ENCODE measurements at places on chromosomes 3 and 15.

DNA sequence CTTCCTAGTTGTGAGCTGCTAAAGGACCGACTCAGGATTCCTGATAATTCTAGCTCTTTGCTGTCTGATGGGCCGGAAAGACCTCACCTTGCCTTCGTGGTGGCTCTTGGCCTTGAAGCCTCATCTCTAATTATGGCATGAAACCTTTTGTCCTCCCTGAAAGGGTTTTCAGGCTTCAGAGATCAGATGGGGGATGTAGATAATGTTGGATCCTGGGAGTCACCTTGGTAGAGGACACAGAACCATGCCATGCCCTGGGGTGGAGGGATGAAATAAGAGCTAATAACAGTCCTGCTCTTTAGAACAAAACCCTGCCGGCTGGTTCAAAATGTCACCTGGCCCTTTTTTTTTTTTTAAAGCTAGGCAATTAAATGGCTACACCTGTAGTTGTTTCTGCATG, 50.8 kb upstream of the SYN2 start:
- DNase-seq = no peak

DNA sequence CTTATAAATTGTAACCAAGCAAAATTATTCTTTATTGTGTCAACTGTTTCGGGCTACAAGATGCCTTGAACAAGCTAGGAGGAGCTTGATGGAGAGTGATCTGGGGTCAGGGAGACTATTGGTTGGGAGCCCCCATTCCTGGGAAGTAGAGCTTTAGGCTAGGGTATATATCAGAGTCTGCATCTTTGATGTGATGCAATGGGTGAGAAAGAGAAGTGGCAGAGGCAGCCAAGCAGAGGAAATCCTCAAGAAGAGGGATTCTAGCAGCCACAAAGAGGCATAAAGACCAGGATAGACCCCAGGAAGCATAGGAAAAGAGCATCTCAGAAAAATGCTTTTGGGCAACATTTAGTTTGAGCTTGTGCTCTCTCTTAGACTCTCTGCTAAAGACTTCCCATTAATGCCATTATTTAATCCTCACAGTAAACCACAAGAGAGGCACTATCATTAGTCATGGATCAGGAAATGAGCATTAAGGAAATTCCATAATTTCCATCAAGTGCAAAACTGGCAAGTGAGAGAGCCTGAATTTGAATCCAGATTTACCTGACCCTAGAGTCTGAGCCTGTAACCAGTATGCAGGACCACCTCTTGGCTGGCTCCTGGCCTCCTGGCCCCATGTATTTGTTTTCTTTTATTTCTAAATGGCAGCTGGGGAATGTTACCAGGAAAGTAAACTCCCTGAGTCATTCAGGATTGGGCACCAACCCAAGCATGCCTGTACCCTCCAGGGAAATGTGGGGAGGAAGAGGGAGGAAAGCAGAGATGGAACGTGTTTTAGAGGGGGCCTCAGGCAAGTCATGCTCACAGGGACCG, 118.7 kb downstream of the RPL22L1 start:
- no peak for DNase-seq

- no peak for DNase-seq
Measured at GRCh38 chr3:133937756-133938601, 42.3 kb upstream of the RAB6B start.

GRCh38 chr3:120853416-120853815, 54.6 kb upstream of the STXBP5L start:
- no peak for DNase-seq

- DNase-seq = peak; percentile 36
Measured at GRCh38 chr15:69719527-69720240, 267.1 kb downstream of the RPLP1 start.

- DNase-seq = peak; percentile 2
Measured at GRCh38 chr3:160400702-160401150, 1.3 kb downstream of the SMC4 start.

- no peak for DNase-seq
Measured at GRCh38 chr3:29486096-29486495, 205.2 kb downstream of the RBMS3 start.

Measured in activated T-helper 9 cell treated with anti-CD3 and anti-CD28 coated beads, Interleukin-2, amount 50 U/mL, for 16 hours (primary cell).